H1 (cell line): ENCODE measurements at places on chromosomes 3 and 15.
A peak's percentile ranks its signal among the peaks of the same experiment; 100 is the strongest.

GRCh38 chr3:144466114-144466513, 494.5 kb downstream of the DIPK2A start:
- no peak for DNase-seq

DNA sequence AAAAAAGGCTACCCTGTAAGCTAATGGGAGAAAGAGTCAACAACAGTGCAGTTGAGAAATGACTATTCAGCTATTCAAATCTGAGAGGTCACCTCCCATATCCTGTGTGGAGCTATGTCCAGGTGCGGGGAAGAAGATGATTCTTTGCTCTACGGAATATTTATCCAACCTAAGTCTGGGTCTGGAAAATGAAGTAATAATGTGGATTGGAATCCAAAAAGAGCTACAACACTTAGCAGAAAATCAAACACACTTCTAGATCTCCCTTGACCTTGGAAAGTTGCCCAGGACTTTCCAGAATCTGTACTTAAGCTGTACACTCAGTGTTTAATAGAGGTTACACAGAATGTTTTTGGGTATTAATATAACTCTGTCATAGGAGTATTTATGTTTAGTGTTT, 251.9 kb downstream of the NAALADL2 start:
- no peak for DNase-seq

DNA sequence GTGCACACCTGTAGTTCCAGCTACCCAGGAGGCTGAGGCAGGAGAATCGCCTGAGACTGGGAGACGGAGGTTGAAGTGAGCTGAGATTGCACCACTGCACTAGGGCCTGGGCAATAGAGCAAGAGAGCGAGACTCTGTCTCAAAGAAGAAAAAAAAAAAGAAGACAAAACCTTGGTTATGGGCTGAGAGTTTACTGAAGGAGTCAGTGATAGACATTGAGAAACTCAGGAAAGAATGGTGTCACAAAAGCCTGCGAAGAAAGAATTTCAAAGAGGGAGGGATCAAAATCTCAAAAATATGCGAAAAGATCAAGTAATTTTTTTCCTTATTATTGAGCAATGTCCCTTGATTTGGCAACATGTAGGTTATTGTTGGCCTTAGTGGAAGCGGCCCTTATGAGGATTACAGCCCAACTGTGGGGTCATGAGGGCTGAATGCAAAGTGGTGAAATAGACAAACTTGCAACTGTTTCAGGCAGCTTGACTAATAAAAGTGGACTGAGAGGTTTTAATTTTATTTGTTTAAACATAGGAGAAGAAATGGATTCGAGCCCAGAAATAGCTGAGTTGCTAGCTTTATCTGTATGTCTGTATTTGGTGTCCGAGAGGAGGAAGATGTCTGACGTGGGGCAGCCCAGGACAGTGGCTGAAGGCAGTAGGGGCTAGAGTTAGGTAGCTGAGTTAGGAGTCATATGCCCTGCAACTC, 18.8 kb upstream of the CELF6 start:
- no peak for DNase-seq

DNA sequence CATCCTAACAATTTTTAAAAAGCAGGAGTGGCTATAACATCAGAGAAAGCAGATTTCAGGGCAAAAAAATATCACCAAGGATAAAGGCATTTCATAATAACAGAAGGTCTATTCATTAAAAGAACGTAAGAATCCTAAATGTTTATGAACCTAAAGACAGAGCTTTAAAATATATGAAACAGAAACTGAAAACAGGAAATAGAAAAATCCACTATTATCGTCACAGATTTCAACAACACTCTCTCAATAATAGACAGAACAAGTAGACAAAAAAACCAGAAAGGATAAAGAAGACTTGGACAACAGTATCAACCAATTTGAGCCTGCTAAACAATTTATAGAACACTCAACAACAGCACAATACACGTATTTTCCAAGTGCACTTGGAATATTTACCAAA, 71.4 kb downstream of the FBXL22 start:
- DNase-seq: no peak

DNA sequence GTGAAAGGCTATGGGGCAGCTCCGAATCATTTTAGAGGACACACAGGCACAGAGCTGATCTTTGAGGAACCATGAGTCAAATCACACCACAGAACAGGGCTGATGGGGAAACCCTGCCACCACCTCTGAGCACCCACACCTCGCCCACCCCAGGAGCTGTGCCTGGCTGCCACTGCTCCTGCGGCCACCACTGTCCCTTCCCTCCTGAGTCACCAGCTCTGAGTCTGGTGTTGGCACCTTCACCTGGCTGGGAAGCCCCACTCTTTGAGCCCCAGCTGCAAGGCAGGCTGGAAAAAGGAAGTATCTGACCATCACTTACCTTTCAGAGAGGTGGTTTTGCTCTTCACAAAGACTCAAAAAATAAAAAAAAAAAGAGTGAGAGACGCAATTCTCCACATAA, 63.6 kb upstream of the MEF2A start:
- no peak for DNase-seq

GRCh38 chr3:157204431-157204830, 44.5 kb upstream of the CCNL1 start:
- no peak for DNase-seq

GRCh38 chr3:19384868-19385267, 236.6 kb downstream of the KCNH8 start:
- DNase-seq: no peak

DNA sequence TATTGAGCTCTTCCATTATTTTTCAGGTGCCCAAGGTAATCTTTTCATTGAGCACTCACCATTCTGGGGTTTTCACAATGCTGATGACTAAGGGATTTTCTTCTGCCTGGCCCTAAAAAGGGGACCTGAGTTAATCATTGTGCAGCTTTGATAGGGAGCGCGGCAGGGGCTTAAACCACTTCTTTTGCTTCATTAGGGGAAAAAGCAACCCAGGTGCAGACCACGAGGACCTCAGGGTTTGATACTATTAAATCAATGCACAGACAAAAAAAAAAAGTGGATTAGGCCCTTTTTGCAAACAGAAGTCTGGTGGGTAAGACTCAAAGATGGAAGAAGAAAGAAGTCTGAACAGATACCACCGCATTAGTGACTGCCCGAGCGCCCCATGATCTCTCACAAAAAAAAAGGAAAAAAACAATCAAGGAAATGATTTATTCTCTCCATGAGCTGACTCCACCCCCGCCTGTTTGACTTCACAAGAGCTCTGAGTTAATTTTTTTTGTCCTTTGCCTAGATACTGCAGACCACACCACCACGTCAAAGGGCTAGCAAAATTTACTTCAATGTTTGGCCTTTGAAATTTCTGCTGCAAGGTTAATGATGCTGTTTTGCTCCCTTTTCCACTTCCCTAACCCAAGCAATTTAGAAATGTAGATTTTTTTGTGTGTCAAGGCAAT, 78.0 kb upstream of the FEZF2 start:
- DNase-seq: no peak

DNA sequence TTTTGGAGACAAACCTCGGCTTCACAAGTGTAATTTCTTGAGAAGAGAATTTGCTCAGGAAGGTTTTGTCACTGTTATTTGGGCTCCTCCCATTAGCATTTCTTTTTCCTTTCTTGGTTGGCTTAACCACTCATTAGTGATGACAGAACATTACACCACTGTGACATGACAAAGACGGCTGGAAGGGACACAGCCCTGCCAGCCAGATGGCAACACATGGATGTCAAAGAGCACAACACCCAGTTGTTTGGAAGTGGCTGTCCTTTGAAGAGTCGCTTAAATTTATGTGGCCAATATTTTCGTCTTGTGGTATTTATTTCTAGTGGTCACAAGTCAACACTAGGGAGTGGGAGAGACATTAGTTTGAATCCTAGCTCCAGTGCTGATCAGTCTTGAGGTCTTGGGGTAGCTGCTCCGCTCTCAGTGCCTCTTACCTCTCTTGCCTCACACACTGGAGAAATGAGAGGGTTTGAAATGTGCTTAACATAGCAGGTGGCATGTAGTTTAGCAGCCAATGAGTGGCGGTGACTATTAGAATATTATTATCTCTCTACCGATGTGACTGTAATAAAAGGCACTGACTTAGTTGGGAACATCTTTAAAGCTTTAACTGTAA, 92.8 kb downstream of the FRMD4B start:
- DNase-seq: no peak

GRCh38 chr3:71135373-71136088, 448.0 kb downstream of the FOXP1 start:
- DNase-seq: no peak

DNA sequence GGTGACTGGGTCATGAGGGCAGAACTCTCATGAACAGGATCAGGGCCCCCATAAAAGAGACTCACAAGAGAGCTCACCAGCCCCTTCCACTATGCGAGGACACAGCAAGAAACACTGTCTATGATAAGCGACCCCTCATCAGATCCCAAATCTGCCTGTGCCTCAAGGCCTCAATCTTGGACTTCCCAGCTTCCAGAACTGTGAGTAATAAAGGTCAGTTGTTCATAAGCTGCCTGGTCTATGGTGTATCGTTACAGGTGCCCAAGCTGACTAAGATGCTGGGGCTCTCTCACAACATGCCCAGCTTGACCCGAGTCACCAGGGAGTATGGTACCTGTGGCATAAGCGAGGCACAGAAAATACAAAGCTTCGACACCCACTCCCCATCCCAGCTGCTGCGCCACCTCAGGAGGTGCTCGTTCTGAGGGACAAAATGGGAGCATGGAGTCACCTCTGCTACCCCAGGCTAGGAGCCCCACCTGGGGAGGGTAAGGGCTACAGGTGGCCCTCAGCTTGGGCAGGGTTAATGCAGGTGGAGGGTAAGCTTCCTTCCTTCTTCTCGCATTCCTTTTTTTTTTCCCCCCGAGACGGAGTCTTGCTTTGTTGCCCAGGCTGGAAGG, 234.1 kb downstream of the ADAMTS17 start:
- no peak for DNase-seq

DNA sequence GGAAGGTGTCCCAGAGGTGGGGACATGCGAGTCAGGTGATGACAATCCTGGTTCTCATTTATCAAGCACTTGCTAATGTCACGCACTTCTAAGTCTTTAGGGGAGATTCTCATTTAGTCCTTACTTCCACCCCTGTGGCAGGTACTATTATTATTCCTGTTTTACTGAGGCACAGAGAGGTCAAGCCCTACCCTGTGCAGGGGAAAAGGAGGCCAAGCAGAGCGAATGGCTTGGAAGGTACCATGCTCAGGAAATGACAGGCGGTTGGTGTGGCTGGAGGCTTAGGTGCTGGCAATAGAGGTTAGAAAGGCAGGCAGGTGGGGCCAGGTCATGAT, 268.9 kb downstream of the UACA start:
- DNase-seq: no peak

GRCh38 chr15:73866881-73867410, 6.4 kb upstream of the TBC1D21 start:
- no peak for DNase-seq

DNA sequence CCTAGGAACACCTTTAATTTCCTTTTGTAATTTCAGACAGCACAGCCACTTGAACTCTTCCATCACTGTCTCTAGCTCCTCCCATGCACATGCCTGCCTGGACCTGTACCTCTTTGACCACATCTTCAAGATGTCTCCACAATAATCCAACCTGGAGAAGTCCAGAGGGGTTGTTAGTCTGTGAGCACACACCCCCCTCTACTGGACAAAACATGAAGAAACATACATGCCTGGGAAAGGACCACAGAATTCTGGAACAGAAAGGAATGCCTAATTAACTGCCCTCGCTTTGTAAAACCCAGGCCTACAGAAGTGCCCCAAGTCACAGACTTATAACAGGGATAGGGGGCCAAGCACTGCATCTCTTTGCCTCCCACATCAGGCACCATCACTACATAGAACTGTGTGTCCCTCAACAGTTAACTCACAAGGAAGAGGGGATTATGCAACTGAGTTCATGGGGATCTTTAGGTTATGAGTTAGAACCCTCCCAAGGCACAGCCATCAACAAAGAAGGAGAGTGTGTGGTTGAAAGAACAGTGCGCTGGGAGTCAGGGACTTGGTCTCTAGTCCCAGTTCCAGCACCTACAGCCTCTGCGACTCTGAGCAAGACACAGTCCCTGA, 61.7 kb downstream of the FMN1 start:
- DNase-seq: peak; percentile 27

DNA sequence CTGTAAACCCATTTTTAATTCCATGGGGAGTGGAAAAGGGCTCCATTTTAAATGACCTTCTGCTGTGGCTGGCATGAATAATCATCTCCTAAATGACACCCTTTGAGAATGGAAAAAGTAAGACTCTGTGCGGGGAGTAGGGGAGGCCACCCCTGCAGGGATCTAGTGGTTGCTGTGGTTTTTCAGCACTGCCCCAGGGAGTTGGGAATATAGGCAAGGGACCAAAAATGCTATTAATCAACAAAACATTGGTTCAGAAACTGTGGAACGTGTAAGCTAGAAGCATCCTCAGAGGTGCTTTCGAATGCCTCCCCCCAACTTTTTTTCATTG, 30.1 kb upstream of the ADAMTS7 start:
- DNase-seq: no peak

DNA sequence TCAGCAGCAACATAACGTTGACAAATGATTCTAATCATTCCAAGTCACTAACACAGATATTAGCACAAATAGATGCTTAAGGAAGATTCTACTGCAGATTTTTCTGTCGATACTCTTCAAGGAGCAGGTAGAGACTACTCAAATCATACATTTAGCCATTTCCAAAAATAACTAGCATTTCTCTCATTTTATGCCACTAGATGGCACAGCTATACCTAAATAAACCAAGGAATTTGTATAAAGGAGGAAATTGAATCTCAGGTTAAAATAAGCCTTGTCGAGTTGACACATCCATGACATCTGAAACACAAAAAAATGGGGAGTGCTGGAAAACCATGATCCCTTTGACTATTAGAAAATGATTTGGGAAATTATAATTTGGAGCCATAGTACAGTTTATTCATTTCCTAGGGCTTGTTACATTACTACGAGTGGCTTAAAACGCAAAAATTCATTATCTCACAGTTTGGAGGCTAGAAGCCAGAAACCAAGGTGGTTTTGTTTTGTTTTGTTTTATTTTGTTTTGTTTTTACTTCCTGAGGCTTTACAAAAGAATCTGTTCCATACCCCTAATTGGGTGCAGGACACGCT, 59.5 kb upstream of the STRIT1 start:
- DNase-seq: no peak

DNA sequence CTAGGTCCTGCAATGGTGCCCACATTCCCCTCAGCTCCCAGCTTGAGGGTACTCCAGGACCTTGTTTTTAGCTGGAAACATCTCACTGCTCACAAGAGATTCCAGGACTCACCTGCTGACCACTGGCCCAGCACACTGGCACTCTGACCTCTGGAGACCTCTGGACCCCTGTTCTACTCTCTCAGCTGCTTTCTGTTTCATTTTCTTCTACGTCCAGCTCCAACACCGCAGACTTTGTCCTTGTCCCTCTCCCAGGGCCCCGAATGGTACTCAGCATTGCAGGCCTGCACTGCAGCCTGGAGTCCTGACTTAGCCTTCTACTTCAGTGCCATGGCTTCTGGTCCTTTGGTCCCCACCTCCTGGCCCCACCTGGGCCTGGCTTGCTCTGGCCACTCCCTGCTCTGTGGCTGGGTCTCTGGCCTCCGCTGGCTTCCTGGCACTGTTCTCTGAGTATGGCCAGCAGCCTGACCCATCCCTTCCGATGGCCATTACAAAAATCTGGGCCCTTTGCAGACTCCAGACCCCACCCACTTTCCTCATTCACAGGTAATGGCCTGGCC, 27.9 kb downstream of the KY start:
- DNase-seq: no peak
